Activated CD8-positive, alpha-beta T cell treated with anti-CD3 and anti-CD28 coated beads for 36 hours (primary cell): ENCODE measurements at places on chromosomes 7 and 10.

GRCh38 chr10:19579761-19580545 lies 236.3 kb upstream of the PLXDC2 start:
- no peak for DNase-seq

DNA sequence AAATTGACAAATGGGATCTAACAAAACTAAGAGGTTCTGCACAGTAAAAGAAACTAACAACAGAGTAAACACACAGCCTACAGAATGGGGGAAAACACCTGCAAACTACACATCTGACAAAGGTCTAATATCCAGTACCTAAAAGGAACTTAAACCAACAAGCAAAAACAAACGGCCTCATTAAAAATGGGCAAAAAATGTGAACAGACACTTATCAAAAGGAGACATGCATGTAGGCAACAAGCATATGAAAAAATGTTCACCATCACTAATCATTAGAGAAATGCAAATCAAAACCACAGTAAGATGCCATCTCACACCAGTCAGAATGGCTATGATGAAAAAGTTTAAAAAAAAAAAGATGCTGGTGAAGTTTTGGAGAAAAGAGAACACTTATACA lies 197.4 kb downstream of the KBTBD2 start:
- no peak for DNase-seq

- peak; percentile 17 for DNase-seq
Observed at GRCh38 chr10:102418622-102419268, at the start of gene PSD. PSD (minus strand) TSS chr10:102418785; CDS start chr10:102417038, 1,747 bp downstream.

DNA sequence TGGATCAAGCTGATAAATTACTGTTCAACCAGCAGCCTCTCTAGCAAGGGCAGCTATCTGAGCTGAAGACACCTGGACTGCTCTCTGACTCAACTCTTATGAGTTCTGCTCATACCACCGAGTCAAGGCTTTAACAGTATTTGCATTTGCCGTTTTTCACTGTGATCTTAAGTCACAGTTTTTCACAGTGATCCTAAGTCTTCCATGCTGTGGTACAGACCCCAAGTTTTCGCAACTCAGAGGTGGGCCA lies 31.3 kb downstream of the PIP4K2A start:
- DNase-seq = no peak

- no peak for DNase-seq
Observed at GRCh38 chr7:112255388-112255720, 48.9 kb downstream of the ZNF277 start.

GRCh38 chr10:122189185-122189584 lies 81.9 kb upstream of the BTBD16 start:
- DNase-seq = no peak

- DNase-seq = peak; percentile 21
Observed at GRCh38 chr10:124651402-124651891, 92.7 kb downstream of the FAM53B start.

- DNase-seq = no peak
Observed at GRCh38 chr10:78255214-78255613, 221.6 kb downstream of the RPS24 start.

DNA sequence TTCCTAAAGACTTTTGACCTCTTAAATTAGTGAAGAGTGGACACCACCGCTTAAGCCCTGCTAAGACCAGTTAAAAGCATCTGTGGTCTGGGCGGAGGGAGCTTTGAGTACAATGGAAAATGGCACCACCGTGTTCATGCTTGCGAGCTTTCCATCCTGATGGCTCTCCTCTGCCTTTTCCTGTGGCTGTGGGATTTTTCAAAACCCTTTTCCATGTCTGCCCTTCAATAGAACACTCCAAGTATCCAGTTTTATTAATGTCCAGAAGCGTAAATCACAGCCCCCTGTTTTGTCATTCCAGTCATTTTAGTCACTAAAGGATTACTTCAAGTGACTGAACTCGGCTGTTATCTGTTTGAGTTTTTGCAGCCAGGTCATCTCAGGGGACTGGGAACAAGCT lies 181.8 kb downstream of the MGMT start:
- DNase-seq = no peak

GRCh38 chr10:20492447-20492846 lies 404.7 kb downstream of the NEBL start:
- DNase-seq = no peak

DNA sequence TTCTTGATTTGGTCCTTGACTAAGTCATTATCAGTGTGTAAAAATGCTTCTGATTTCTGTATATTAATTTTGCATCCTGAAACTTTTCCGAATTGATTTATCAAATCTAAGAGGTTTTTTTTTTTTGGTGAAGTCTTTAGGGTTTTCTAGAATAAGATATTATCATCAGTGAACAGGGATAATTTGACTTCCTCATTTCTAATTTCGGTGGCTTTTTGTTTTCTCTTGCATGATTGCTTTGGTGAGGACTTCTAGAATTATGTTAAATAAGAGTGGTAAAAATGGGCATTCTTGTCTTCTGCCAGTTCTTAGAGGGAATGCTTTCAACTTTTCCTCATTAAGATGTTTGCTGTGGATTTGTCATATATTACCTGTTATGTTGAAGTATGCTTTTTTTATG lies 170.5 kb downstream of the CCDC7 start:
- DNase-seq = no peak

- DNase-seq = peak; percentile 81
Observed at GRCh38 chr10:14571866-14572507, 202.7 kb downstream of the FAM107B start.

DNA sequence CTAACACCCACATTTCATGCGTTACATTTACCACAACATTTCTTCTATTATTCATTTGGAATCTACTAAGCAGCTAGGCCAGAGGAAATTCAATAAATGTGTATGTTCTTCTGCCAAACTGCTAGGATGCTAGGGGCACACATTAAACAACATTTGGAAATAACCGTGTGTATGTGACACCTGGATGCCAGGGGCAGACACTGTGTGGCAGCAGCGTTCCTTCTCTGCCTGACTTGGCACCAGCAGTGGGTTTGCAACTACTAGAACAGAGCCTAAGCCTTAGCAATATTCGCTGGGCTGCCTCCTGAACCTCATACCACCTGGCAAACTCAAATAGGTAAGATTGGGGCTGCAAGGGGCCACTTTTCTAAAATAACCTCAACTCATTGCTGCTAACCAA lies 182.1 kb downstream of the CHCHD3 start:
- no peak for DNase-seq

GRCh38 chr10:61130366-61130765 lies 186.4 kb upstream of the RHOBTB1 start:
- DNase-seq = no peak

GRCh38 chr10:128929767-128930166 lies 537.3 kb upstream of the MGMT start:
- no peak for DNase-seq

- DNase-seq = no peak
Observed at GRCh38 chr7:133102276-133103060, 20.6 kb upstream of the CHCHD3 start.

DNA sequence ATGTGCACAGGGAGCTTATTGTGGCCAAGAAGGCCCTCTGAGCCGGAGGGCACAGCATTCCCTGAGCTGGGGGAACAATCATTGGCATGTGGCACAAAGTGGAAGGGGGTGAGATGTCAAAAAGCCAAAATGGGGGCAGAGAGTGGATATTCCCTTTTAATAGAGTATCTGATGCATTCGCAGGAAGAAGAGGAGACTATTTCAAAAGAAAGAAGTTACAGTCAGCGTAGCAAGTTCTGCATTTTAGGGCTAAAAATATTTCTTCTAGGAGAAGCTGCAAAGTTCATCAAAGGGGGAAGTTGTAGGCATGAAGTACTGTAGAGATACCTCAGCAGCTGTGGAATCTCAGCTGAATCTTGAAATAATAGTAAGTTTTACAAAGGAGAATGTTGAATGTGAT lies 136.0 kb upstream of the WDR11 start:
- DNase-seq = no peak

GRCh38 chr7:40763319-40764287 lies 628.8 kb downstream of the SUGCT start:
- DNase-seq = no peak

DNA sequence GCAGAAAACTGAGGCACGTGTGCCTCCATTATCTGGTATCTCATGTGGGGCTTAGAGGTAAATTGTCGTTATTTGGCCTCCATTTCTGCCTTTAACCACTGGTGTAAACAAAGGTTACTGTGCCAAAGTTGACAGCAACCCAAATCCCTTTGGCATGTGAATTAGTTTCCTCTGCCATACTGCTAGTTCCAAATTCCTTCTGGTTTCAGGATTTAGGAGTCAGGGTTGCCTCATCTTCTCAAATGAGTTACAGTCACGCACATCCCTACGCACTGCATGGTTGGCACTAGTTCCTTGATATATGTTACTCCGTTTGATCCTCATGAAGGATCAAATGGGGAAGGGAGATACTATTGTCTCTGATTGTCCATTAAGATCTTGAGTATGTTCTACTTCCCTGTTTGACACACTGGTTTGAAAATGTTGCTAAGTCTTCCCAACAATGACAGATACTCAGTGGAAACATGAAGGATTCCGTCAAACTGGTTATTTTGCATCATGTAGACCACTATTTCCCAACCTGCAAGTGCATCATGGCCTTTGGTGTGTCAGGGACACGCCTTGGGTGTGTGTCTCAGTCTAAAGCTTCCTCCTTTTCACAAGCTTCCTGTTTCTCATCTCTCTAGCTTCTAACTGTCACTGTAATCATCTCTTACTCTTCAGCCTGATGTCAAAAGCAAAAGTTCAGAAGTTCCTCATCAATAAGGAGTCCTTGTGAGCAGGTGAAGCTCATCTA lies at the start of gene LIPN:
Gene LIPN (plus strand): TSS at position 655 of the 736 bp plus-strand sequence. CDS start 1,386 bp downstream, outside the sequence.
- no peak for DNase-seq

DNA sequence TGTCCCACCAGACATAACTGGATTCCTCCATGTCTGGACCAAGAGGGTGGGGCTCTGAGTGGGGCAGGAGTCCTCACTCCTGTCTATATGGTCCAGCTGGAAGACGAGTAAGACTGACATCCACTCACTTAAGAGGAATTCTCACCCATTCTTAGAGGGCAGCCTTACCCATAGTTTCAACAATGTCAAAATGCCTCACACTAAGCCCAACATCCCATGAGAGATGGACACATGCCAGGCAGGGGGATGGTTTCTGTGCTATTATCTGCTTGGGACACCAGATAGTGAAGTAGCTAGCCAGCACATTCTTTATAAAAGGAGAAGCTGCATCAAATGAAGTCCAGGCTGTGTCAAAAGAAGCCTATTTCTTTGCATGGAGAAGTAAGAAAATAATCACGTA lies 4.7 kb upstream of the LANCL2 start:
- no peak for DNase-seq

DNA sequence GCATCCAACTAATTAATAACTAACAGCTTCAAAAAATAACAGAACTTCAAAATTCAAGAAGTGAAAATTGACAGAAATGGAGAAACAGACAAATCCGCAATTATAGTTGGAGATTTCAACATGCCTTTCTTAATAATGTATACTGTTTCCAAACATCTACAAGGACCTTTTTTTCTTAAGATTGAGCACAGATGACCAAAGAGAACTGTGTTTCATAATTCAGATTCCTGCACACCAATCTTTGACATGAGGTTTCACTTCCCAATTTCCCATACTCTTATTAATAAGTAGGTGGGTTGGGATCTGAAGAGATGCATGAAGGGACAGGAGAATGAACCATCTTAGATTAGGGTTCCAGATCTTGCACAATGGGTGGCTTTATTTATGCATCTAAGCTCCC lies 24.9 kb upstream of the GIMAP7 start:
- no peak for DNase-seq

DNA sequence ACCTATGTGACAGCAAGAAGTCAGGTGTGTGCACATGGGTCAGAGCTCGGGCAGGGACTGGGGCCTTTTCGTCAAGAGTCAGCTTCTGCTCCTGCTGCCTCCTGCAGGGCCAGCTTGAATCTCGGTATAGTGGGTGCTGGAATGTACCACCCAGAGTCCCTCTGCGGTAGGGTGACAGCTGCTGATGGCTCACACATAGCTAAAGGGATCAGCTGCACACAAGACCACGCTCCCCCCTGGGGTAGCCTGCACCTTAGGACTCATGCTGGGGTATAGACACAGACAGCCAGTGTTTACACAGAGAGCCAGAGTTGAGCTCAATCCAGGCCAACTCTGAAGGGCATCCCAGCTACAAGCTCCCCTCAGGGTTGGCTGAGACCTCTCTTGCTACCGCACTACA lies 14.0 kb upstream of the COL13A1 start:
- DNase-seq = no peak

DNA sequence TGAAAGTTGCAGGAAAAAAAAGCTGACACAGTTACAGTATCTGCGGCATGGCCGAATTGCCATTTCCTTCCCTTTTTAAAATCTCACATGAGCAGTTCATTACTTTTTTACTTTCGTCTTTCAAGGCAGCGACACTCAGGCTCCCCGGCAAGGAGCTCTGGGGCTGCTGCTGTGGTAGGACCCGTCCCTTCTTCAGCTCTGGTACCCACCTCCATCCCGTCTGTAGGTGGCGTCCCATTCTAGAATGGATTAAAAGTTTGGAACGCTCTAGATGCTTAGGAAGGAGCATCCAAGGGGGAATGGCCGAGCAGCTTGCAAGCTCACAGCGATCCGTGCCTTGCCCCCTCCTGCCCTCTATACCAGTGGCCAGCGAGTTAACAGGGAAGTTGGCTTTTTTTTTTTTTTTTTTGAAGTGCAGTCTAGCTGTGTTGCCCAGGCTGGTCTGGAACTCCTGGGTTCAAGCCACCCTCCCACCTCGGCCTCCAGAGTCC lies 22.8 kb upstream of the TTYH3 start:
- peak; percentile 56 for DNase-seq

DNA sequence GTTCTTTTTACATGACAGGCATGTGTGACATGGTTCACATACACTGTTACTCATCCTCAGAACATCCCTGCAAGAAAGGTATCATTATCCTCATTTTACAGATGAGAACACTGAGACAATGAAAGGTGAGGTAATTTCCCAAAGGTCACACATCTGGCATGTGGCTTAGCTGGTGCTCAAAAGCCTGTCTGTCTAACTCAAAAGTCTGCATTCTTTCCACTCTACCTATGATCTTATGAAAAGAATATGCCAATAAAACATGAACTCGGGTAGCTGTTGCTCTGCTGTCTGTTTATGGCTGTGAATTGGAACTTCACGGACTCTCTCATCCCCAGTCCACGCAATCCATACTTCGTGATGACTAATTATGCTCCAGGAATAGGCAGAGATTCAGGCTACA lies 79.0 kb upstream of the ODAD2 start:
- DNase-seq = peak; percentile 9

GRCh38 chr10:5678397-5679036 lies 6.1 kb upstream of the TASOR2 start:
- DNase-seq = no peak

DNA sequence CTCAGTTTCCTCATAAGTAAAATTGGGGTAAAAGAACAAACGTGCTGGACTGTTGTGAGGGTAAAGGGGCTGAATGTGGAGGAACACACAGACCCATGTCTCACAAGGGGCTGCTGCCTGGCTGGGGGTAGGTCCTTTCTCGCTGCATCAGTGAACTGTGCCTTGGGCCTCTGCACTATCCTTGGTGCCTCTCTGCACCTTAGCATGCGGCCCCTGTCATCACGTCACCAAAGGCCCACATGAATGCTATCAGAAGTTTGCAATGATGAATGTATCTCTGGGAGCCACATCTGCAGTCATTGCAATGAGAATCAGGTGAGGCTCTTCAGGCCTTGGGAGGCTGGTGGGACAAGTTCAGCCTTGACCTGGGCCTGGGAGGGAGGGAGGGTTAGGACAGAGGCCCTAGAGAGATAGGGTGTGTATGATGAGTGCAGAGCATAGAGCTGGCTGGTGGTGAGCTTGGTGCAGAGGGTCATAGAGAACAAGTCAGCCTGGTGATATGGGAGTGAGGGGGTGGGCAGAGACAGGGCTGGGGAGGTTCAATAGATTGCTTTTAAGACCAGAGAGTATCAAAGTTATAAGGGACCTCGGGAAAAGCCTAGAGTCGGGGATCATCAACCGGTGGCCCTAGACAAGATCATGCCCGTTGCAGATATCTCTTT lies 308.4 kb downstream of the RPS24 start:
- no peak for DNase-seq
